ENCODE measurements at places on chromosomes 4 and X.

DNA sequence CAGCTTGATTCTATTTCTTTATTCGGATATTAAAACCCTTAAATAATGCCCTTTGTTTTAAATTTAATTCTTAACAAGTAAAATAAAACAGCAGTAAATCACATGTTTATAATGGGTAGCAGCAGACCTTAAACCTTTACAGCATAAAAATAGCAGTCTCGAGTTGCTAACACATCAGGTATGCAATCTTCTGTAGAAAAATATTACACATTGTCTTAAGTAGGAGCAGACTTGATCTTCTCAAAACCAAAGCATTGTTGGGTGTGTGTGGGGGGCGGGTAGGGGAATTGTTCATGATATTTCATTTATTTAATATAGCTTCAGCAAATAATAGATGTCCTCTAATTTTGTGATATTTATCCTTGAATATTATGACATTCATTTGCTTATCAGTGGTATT, 331.4 kb downstream of the PCDH7 start:
- no peak for DNase-seq

DNA sequence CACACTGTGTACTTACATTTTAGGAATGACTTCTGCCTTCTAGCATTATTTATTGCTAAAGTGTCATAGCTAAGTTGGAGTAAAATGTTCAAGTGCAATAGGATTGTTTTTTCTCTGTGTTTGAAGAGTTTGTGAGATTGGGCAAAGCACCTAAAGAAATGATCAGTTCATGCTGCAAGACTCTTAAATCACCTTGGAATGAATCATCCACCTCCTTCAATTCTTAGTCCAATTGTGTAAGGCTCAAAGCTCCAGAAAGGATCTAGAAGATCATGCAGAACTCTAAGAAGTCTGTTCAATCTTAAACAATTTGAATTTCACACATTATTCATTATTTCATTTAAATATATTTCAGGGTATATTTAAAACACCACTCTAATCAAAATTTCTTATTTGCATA, 137.1 kb downstream of the AMELX start:
- DNase-seq: no peak

DNA sequence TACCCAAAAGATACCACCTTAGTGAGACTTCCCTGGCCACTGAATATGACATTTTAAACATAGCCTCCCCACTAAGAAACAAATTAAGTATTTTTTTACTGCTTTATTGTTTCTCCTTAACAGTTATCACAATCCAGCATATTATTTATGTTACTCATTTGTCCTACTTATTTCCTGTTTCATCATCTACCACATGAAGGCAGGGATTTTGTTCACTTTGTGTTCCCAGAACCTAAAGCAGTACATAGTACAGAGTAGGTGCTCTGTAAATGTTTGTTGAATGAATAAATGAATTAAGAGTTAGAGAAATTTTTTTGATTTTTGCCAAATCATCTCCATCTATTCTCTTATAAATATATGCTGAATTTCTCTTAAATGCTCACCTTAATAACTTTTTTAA, 318.4 kb upstream of the GIMD1 start:
- DNase-seq: no peak

GRCh38 chr4:15498356-15498755, 28.7 kb downstream of the CC2D2A start:
- DNase-seq: no peak

- no peak for DNase-seq
Observed at GRCh38 chr4:143701365-143701764, 890 bp upstream of the FREM3 start.

- no peak for DNase-seq
Observed at GRCh38 chr4:78311306-78311705, 240.3 kb upstream of the ANXA3 start.

- no peak for DNase-seq
Observed at GRCh38 chr4:165013691-165014090, 18.1 kb upstream of the TRIM60 start.

- DNase-seq: no peak
Observed at GRCh38 chr4:122784261-122784660, 42.4 kb upstream of the FGF2 start.

DNA sequence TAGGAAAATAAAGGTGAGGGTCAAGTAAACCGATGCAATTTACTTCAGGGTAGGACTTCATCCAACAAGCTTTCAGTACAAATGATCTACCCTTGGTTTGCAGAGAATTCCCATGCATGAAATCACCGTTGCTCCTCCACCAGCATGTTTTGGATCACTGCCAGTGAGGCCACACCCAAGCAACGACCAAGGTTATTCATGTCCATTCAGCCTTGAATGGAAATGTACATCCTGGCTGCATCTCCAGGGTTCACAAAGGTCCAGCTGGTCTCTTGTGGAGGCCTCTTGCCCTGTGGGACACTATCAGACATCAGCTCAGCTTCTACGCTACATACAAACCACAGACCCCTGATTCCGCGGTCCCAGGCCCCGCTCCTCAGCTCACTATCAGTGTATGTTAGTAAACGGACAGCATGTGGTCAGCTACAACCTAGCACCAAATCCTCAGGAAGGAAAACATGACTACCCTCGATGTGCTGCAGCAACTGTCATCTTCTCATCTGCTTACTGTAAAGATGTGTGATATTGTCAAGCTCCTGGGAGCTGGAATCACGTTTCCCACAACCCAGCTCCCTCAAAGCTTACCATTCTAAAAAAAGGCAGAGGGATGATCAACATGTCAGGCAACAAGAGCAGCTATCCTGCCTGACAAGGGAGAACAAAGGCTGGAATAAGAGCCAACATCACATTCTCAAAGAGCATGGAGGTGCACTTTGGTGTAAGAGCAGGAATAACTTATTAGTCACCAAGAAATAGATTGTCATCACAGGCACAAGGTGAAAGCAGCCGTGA, 4.9 kb downstream of the LYAR start:
- DNase-seq: no peak

GRCh38 chr4:83013902-83014301, 3.3 kb upstream of the LIN54 start:
- no peak for DNase-seq

DNA sequence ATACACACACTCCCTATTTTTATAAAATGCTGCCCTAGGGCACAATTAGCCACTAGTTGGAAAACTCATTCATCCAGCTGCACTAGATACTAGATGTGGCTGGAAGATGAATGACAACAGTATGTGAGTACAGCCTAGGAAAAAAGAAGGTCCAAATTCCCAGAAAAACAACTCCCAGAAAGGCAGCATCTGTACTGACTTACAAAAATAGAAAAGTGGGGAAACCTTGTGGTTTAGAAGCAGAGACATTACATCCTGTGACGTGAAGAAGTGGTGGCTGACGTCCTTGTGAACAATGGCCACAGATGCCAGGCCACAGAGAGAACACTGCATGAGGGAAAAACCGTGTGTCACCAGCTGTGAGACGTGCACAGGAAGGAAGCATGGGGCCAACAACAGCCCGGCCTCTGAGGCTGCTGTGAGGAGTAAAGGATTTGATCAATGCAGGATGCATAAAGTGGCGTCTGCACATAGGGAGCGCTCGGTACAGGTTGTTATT, 81.2 kb downstream of the SPRY1 start:
- DNase-seq: no peak

GRCh38 chr4:60266505-60266904, 933.6 kb upstream of the ADGRL3 start:
- no peak for DNase-seq

DNA sequence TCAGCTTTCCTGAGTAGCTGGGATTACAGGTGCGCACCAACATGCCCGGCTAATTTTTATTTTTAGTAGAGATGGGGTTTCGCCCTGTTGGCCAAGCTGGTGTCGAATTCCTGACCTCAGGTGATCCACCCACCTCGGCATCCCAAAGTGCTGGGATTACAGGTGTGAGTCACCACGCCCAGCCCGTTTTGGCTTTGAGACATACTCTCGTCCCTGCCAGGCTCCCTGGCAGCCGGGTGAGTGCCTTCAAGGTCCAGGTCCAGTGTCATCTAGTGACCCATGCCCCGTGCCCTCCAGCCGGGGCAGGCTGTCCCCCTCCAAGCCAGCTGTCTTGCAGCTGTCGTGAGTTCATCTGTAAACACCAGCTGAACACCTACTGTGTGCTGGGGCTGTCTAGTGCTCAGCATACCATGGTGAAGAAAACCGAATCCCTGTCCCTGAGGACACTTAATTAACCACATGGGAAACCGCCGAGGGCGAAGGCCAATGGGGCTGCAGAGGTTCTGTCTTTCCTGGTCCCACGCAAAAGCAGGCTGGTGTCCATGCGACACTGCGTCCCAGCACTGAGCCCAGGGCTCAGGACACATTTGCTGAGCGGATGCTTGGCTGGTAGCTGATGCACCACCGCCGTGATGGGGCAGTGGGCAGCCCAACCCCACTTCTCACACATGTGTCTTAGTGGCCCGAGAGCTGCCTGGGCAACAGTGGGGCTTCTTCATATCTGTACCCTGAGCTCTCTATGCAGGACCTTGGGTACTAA, 21.9 kb downstream of the NSG1 start:
- no peak for DNase-seq

DNA sequence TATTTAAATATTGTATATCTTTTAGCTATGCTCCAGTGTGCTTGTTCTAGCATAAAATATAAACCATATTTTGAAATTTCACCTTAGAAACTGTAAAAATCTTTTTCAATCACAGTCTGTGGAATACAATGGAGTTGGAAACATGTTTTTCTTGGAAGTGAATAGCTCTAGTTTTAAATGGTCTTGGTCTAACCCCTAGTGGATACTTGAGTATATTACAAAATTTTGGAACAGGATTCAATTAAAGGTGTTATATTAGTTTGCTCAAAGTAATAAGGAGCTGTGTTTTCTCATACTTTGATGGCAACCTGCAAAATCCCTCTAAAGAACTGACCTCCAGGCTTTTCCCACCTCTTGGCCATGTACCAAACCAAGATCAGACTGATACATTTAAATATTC, 48.2 kb downstream of the STK26 start:
- no peak for DNase-seq

GRCh38 chr4:128347930-128348660, 60.5 kb upstream of the PGRMC2 start:
- no peak for DNase-seq

GRCh38 chr4:100986360-100986868, 360.9 kb downstream of the PPP3CA start:
- DNase-seq: peak; percentile 46

GRCh38 chr4:76588274-76588673, 153.2 kb downstream of the SHROOM3 start:
- peak; percentile 50 for DNase-seq

GRCh38 chrX:107818900-107819521, 6.7 kb upstream of the MID2 start:
- DNase-seq: no peak

- no peak for DNase-seq
Observed at GRCh38 chr4:9804918-9805317, 23.5 kb downstream of the DRD5 start.

GRCh38 chr4:8836664-8837171, 34.9 kb downstream of the HMX1 start:
- no peak for DNase-seq

- DNase-seq: no peak
Observed at GRCh38 chrX:130418066-130418465, 16.3 kb downstream of the RBMX2 start.

DNA sequence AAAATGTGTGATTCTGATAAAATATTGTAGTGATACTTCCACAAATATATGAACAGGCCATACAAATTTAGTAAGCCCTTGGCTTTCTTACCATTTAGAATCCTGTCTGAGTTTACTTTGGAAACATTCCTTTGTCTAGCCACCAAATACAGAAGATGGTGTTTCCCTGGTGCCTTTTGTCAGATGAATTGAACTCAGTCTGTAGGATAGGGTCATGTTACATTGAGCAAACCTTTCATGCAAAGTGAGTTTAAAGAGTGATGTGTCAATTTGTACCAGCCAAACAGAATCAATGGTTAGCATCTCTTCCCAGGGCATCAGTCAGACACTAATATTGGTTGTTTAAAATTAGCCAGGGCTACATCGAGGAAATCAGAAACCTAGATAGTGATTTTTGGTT, 1443.4 kb downstream of the ARAP2 start:
- DNase-seq: peak; percentile 23

DNA sequence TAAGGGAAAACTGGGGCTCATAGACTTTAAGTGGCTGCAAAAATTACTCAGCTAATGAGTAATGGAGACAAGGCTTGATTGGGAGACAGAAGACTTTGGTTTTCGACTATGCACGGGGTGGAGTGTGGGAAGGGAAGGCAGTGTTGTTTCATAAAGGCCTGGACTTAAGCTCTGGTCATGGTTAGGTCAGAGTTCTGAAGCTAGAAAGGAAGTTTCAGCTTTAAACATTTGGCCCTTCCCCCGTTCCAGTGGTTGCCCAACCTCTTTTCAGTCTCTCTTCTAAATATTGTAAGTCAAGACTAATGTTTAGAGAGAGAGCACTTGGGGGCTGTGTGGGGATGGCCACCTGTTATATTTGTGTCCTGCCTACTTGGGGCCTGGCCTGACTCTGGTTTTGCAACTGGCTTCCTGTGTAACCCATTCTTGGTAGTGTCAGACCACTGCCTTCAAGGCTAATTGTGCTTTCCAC, 21.0 kb downstream of the MSN start:
- no peak for DNase-seq

DNA sequence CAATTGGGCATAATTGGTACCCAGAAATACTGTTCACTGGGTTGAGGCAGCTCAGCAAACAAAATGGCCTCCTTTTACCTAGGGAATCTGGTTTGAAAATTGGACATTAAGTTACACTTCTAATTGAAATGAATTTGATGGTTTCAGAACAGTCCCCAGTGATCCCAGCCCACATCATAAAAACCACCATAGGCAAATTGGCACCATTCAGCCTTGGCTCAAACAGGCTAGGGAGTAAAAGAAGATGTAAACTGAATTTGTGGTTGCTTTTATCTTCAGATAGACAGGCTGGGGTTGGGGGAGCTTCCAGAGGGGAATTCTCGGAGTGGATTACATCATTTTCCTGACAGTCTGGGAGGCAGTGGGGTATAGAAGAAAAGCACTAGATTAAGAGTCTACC, 576.5 kb downstream of the MID1IP1 start:
- DNase-seq: no peak

DNA sequence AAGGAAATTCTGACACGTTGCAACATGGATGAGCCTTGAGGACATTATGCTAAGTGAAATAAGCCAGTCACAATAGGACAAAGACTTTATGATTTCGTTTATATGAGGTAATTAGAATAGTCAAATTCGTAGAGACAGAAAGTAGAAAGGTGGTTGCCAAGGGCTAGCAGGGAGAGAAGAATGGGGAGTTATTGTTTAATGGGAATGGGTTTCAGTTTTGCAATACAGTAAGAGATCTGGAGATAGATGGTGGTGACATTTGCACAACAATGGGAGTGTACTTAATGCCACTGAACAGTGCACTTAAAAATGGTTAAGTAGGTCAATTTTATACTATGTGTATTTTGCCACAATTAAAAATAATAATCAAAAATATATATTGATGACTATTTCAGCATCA, 43.4 kb upstream of the TMEM154 start:
- no peak for DNase-seq

GRCh38 chr4:71771613-71772012, 12.3 kb downstream of the GC start:
- DNase-seq: no peak

DNA sequence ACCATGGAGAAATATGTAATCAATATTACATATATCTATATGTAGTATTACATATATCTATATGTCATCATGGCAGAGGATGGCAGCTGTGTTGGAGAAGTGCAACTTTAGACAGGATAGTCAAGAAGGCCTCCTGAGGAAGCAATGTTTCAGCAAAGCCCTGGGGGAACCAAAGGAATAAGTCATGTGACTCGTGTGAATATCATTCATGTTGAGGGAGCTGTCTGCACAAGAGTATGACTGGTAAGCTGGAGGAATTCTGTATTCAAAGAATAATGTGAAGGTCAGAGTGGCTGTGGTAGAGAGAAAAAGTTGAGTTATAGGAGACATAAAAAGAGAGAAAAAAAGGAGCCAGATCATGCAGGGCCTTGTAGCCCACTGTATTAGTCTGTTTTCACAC, 92.9 kb upstream of the EDNRA start:
- DNase-seq: no peak
